Effector memory CD4-positive, alpha-beta T cell (primary cell): ENCODE measurements at places on chromosomes 1 and 21.

- no peak for DNase-seq
Observed at GRCh38 chr1:231035799-231036198, 4.3 kb downstream of the FAM89A start.

- no peak for DNase-seq
Observed at GRCh38 chr1:204726478-204726877, 40.9 kb upstream of the LRRN2 start.

- no peak for DNase-seq
Observed at GRCh38 chr1:184051485-184052193, at the start of gene TSEN15. Gene TSEN15, plus strand, starts transcription at chr1:184051730. Its CDS starts 26 bp downstream, at chr1:184051756.

GRCh38 chr1:89822109-89822962, 1.5 kb downstream of the LRRC8D start:
- DNase-seq = no peak

- DNase-seq = no peak
Observed at GRCh38 chr1:176205332-176205914, 1.7 kb downstream of the COP1 start.

DNA sequence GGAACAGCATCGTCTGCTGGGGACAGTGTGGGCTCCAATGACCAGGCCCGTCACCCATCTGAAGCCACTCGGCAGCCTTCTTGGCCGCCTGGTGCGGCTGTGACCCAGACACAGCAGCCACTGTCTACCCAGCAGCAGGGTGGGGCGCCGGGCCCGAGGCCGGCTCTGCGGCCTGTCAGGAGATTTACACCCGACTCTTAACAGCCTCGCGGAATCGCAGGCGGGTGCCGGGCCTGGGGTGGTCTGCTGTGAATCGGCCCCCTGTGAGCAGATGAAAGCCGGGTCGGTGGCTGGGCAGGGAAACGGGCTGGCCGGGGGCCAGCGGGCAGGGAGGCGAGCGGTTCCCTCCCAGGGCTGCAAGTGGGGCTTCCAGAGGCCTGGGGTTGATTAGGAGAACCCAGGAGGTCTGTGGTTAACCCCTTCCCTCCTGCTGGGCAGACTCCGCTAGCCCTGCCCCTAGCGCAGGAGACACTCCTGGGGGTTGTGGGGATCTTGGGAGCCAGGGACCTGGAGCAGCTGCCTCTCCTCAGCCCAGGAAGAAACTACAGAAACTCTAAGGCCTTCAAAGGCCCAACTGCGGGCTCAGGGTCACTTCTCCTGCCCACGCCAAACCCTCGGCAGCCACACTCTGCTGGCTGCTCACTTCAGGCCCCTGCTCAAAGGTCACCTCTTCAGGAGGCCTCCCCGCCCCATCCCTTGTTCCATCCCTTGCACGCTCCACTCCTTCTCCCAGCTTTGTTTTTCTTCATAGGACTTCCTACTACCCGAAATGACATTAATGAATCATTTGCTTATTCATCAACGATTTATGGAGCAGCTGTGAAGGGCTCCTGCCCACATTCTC, 15.6 kb downstream of the RUNX3 start:
- no peak for DNase-seq

GRCh38 chr1:39648496-39648895, 9.1 kb upstream of the HEYL start:
- no peak for DNase-seq

GRCh38 chr1:206933333-206933945, 11.7 kb upstream of the FCMR start:
- peak; percentile 48 for DNase-seq

DNA sequence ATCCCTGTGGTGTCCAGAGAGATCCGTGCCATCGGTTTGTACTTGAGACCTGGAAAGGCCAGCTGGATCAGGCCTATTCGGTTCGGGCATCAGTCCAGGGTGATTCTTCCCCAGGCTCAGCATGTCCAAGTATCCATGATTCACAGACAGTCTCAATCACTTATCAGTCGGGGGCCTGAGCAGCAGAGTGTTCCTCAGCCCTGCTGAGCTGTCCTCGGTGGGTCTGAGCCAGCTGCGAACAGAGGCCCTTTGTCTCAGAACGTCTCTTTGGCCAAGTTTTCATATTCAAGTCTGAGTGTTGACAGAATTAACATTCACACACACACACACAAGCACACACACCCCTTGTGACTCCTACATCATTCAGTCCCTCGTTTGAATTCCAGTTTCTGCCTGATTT, 33.4 kb upstream of the OSBPL9 start:
- no peak for DNase-seq

- DNase-seq = no peak
Observed at GRCh38 chr1:182739545-182739944, 50.0 kb upstream of the NPL start.

DNA sequence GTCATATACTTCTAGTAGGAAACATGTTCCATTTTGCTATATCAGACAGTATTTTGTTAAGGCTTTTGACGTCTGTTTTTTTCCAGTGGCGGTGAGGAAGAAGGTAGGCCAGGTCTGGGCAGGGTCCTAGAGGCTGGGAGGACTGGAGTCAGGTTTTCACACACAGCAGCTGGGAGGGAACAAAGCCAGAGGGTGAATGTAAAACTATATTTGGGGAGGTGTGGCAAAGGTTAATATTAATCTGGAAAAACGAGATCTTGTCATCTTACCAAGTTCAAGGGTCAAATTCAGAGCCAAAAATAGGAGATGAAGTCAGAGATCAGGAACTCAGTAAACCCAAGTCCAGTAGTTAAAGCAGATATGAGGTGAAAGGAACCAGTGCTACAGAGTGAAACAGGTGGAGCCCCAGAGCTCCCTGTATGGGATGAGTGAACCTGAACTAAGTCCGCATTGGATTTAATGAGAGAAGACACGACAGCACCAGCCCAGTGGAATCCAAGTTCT, 10.7 kb upstream of the OTUD7B start:
- no peak for DNase-seq

DNA sequence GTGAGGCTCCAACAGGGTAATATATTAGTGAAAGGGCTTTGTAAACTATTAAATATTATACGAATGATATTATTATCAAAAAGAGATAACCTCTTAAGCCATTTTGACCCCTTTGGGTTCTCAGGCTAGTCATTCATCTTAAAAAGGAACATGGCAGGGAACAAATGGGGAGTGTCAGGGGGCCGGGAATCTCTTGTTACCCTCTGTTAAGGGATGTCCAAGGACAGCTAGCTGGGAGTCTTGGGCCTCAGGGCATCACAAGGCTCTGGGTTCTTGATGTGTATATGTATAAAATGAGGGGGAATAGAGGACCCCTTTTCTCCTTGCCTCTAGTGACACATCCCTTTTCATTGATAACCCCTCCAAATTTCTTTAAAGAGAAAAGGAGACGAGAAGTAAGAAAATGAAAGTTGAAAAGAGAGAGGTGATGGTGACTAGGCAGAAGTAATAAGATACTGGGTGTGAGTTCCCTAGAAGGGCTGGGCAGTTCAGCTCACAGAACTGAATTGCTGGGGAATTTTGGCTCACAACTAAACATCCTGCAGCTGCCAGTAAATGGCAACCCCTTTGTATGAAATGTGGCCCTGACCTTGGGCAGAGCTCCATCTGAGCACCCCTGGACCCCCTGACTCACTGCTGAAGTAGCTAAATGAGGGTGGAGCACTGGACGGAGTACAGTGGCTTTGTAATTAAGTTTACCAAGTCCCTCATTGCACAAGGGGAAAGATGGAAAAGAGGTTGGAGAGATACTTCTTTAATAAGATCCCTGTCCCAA, 20.0 kb upstream of the ZNF326 start:
- no peak for DNase-seq

- no peak for DNase-seq
Observed at GRCh38 chr1:64242895-64243756, 39.7 kb downstream of the UBE2U start.

GRCh38 chr1:174266476-174266875, 107.2 kb downstream of the RABGAP1L start:
- no peak for DNase-seq

DNA sequence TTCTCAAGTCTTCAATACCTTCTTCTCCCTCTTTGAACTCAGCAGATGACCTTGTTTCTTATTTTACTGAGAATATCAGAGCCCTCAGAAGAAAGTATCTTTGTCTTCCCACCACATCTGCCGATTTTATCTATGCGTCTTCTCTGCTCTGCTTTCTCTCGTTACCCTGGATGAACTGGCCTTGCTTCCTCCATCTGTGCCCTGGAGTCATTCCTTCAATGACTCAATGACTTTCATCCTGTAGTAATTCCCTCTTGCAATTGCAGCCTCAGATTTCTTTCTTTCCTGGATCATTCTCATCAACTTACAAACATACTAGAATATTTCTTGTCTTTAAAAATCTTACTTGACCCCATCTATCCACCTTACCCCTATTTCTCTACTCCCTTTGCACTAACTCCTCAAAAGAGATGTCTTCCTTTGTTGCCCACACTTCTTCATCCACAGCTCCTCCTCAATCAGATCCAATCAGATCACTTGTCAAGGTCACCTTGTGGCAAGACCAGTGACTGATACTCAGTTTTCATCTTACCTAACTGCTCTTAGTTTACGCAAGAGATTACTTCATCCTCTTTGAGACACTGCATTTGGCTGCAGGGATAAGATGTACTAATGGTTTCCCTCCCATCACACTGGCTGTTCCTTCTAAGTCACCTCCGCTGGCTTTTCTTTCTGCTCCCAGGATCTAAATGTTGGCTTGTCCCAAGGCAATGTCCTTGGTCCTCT, 8.2 kb upstream of the TGFBR3 start:
- no peak for DNase-seq

- DNase-seq = no peak
Observed at GRCh38 chr1:208159555-208160258, 84.5 kb downstream of the PLXNA2 start.
